ENCODE measurements at places on chromosomes 6 and 20. TPM values are rescaled to one million over a fixed set of nuclear protein-coding genes. Genes with fewer than 3 reads are reported as not detected.

GRCh38 chr6:41780551-41781365 is at the start of gene PRICKLE4:
TSS of gene PRICKLE4 (plus strand) at chr6:41780782. CDS start at chr6:41783474, 2,692 bp downstream.
- peak; percentile 93 for DNase-seq

DNA sequence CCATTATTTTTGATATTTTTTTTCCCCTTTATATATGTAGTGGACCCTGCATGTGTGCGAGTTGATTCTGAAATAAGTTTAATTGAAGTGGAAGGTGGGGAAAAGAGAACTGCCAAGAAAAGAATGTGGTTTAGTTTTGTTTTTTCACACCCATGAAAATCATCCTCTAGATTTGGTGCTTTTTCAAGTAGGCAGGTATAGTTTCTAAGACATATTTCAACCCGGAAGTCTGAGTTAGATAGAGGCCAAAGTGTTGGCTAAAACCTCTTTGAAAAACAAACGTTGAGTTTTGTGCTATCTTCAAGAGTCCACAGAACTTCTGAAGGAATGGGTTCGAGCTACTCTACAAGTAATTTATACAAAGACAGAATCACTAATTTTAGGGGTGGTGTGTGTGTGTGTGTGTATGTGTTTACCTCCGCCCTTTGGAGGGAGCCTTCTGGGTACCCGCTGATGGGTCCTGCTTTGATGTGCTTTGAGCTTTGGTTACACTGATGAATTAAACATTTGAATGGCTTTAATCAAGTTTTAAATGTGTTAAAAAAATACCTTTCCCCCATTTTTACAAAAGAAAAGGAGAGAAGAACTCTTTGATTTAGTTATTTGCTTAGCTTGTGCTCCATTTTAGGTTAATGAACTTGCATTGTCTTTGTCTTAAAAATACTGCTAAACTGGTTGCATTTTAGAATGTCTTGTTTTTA is 2.5 kb downstream of the RREB1 start:
- peak; percentile 68 for DNase-seq

- DNase-seq: no peak
These were observed 72.2 kb downstream of the PLCB4 start for GRCh38 chr20:9141070-9141469.

DNA sequence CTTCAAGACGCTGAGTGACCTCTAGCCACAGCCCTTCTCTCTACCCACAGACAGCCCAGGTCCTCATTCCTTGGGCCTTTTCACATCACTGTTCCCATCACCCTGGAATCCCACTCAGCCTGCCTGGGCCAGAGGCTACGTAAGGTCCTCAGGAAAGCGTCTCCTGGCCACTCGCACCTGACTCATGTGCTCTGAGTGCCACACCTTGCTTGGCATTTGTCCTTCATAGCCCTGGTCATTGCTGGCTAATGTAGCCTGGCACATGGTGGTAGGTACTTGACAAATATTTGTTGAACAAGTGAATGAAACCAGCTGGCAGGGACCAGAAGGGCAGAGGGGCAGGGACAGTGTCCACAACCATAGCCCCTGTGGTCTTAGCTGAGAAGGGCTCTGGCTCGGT is 50.6 kb upstream of the FANCE start:
- DNase-seq: no peak

DNA sequence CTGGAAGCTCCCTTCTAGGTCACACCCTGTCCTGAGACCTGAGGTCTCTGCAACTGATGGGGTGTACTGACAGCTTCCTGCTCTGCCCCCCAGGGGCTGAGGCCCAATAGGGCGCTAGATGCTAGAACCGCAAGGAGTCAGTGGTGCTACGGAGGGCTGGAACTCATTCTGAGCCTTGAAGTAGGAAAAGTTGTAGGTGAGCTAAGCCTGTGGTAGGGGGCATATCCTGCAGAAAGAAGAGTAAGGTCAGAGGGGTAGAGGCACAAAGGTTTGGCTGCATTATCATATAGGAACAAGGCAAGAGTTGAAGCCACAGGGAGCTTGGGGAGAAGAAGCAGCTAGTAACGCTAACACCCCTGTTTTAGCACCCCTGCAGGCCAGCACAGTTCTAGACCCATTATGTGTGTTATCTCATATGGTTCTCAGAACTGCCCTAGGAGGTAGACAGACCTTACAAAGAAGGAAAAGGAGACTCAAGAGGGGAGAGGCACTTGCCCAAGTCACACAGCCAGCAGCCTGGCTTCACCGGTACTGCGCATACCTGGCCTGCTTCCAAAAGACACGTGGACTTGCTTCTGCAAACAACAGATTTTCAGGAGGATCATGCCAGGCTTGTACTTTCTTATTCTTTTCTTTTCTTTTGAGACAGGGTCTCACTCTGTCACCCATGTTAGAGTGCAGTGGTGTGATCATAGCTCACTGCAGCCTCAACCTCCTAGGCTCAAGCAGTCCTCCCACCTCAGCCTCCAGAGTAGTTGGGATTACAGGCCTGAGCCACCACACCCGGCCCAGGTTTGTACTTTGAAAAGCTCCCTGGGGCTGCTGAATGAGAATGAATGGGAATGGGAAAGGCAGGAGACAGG is 156.1 kb downstream of the MRPL14 start:
- DNase-seq: no peak

DNA sequence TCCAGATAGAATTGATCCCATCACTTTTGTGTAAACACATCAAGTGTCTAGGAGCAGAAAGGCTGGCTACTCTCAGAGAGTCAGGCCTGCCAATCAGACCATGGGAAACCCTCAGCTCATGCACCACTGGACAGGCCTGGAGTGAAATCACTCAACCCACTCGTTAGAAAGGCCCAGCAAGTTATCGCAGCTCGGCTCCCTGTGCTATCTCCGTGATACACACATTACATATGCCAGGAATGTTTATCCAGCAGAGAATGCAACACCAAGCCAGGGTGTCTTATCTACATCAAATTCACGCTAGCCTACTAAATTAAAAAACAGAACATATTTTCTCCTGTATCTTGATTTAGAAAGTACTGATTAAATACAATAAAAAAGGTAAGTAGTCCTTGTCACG is 232.4 kb upstream of the FOXQ1 start:
- DNase-seq: no peak

DNA sequence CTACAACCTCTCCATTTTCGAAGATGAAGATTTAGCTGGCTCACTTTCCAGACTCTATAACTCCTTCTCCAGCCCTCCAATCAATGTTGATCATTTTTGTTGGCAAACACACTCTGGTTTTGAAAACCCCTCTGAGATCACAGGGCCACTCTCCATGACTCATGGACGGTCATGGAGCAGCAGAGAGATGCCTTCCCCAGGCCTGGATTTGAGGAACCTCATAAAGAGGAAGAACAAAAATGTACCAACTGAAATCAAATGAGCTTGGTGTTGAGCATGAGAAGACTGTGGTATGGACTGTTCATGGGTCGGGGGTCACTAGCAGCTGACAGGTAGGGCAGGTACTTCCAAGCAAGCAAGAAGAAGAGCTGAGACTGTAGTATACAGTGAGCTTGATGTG is 112.8 kb upstream of the INSM1 start:
- no peak for DNase-seq

GRCh38 chr20:64055893-64056638 is 6.6 kb upstream of the SOX18 start:
- DNase-seq: no peak

- DNase-seq: peak; percentile 86
These were observed 2.3 kb downstream of the KLHDC3 start for GRCh38 chr6:43016176-43016942.

DNA sequence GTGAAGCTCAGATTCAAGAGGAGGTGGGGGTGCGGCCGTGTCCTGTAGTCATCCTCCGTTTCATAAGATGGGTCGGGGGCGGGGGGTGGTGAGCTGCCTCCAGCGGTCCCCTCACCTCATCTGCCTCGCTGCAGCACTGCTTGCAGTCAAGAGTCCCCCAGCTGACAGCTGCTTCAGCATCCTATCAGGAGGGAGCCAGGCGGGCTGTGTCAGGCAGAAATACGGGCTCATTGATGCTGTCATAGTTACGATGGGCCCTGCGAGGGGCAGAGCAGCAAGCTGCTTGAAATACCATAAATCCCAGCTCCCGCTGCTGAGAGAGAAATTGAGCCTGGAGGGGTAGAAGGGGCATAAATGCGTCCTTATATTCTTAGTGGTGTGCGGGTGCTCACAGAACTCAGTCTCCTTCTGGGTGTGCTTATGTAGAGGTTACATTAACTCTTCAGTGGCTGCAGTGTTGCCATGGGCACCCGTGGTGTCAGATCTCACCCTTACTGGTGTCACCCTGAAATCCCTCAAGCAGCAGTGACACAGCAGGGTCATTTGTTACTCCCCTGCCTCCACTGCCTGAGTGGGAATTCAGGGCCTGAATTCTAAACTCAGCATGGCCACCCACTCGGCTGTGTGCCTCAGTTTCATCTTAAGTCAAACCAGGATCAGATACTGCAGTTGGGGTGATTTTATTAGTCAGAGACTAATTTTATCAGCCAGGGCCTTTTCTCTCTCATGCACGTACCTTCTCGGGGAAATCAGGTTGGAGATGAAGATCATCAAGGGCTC is 21.8 kb downstream of the CCDC167 start:
- DNase-seq: no peak

DNA sequence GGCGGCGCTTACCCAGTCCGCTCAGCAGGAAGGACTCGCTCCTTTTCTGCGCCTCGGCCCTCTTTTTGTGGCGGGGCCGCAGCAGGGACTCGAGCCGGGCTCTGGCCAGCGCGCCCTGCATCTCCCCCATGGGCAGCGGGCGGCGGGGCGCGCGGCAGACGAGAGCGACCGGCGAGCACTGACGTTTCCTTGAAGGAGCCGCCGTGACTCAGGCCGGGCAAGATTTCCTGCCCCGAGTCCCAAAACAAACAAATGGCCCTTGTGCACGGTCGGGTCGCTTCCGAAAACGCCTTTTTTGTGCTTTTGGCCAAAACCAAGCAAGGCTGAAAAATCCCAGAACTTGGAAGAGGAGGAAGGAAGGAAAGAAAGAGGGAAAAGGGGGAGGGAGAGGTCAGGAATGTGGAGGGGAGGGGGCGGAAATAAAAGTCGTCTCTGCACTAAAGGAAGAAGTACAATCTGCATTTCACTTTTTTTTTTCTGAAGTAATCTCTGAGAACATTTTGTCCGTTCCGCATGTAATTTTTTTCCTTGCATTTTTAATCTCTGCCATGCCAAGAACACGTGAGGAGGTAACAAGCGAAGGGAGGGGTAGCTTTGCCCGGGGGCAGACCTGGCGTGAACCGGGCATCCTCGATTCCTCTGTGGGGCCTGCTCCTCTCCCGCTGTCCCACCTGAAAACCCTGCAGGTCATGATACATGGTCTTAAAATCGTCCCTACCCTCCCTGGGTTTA is 123.3 kb upstream of the SLC2A12 start:
- DNase-seq: peak; percentile 88

DNA sequence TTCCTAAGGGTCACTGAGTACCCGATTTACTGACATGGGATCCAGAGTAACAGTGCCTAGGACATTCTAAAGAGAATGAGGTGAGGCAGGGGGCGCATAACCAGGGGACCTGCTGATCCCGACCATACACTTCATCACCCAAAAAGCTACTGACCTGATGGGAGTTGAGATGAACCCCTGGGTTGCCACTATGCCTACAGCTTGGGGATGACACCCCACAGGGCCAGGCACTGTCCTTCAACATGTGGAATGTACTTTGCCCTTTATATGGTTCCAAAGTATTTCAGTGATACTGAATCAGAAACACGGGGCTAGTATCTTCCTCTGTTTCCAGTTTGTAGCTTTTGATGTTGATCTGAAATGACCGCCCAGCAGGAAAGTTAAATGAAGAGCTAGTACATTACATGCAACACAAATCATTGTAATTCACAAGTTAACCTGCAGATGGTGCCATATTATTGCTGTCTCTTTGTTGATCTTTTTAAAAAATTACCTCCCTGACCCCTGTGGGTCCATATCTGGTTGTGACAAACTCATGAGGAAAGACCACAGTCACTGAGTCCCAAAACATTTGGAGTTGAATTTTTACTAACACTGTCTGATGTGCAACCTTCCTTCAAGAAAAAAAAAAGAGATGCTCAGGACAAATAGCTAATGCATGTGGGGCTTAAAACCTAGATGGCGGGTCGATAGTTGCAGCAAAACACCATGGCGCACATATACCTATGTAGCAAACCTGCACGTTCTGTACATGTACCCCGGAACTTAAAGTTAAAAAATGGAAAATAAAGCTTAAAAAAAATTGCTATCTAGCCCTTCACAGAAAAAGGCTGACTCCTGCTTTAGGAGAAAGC is 42.7 kb upstream of the GCNT2 start:
- no peak for DNase-seq

- DNase-seq: no peak
These were observed 472.5 kb upstream of the BTBD3 start for GRCh38 chr20:11445161-11445560.

DNA sequence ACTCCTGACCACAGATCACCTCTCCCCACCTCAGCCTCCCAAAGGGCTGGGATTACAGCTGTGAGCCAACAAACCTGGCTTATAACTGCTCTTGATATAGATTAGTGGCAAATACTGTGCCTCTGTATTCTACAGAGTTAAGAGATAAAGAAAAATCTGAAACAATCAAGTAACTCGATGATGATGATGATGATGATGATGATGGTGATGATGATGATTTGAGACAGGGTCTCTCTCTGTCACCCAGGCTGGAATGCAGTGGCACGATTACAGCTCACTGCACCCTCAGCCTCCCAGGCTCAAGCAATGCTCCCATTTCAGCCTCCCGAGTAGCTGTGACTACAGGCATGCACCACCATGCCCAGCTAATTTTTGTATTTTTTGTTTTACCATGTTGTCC is 66.3 kb upstream of the MAP7 start:
- DNase-seq: no peak

- peak; percentile 64 for DNase-seq
These were observed 12.1 kb downstream of the LGSN start for GRCh38 chr6:63307581-63308246.

DNA sequence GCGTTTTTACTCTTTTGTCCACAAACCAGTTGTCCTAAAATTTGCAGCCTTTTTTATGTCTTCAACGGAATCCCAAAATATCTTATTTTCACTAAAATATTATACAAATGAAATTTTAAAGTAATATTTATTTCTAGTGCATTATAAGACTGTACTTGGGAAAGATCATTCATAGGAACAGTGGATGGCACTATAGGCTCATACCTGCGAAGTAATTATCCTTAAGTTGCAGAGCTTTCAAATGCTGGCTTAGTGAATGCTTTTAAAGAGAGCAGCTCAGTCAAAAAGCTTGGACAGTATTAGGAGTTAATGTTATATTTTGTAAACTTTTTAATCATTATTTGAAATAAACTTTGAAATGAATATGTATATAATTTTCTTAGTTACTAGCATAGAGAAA is 254.9 kb downstream of the CDKAL1 start:
- no peak for DNase-seq

HLA-F gene
- 30.4 TPM for total RNA-seq

PDE10A gene
- 3.3 TPM for total RNA-seq

PTCRA gene
- not detected for total RNA-seq

ADGRB3 gene
- not detected for total RNA-seq

NHLRC1 gene
- 2.9 TPM for total RNA-seq

Measured in osteoblast (primary cell).